ENCODE measurements at places on chromosomes 7 and 10.
A peak's percentile ranks its signal among the peaks of the same experiment; 100 is the strongest.

- DNase-seq: no peak
Measured at GRCh38 chr10:77296534-77297392, 340.8 kb downstream of the KCNMA1 start.

DNA sequence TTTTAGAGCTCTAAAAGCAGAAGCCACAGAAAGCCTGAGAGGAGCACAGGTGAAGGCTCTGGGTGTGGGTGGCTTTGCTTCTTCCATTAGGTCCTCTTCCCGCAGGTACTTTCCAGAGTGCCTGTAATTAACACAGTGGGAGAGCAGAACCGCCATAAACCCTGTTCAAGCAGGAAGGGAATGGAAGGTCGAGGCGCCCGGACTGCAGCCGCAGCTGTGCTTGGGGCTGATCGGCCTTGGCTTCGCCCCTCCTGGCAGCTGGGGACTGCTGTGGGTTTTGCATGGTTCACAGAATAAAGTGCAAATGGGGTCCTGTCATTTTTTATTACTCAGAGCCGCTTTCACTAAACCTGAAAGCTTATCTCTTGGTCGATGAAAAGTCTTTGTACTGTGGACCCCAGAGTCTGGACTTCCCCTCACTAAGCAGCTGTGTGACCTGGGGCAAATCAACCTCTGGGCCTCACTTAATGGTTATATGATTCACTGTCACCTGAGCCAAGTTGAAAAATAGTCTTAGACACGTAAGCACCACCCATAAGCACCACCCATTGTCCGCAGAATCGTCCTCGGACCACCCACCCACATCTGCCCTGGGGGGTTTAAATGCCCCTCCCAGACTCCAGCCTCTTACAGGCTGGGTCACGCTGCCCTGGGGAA is 100.9 kb downstream of the XRCC2 start:
- no peak for DNase-seq

- DNase-seq: peak; percentile 43
Measured at GRCh38 chr7:107051376-107051775, 6.9 kb downstream of the PRKAR2B start.

DNA sequence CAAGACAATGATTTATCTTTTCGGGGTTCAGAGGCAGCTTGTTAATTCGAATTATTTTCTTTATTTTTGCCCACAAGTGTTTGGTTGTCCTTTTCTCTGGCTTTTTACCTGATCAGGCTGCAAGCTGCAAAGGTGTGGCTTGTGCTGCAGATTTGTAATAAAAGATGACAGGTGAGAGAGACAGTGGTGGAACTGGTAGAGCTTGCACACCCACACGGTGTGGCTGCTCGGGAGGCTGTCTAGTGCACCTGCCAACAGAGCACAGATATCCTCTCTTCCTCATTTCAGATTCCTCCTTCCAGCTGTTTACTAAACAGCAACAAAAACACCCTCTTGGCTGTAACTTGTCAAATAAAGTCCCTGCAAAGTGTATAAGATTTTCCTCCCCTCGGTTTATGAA is 9.2 kb downstream of the GJD4 start:
- no peak for DNase-seq

DNA sequence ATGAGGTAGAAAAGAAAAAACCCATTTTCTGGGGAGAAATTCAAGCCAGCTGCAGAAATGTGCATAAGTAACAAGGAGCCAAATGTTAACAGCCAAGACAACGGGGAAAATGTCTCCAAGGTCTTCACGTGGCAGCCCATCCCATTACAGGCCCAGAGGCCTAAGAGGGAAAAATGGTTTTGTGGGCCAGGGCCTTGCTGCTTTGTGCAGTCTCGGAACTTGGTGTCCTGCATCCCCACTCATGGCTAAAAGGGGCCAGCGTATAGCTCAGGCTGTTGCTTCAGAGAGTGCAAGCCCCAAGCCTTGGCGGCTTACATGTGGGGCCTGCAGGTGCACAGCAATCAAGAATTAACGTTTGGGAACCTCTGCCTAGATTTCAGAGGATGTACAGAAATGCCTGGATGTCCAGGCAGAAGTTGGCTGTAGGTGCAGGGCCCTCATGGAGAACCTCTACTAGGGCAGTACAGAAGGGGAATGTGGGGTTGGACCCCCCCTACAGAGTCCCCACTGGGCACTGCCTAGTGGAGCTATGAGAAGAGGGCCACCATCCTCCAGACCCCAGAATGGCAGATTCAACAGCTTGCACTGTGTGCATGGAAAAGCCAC is 9.0 kb downstream of the ORC5 start:
- DNase-seq: no peak

GRCh38 chr7:139721821-139722220 is 56.0 kb downstream of the HIPK2 start:
- peak; percentile 51 for DNase-seq

DNA sequence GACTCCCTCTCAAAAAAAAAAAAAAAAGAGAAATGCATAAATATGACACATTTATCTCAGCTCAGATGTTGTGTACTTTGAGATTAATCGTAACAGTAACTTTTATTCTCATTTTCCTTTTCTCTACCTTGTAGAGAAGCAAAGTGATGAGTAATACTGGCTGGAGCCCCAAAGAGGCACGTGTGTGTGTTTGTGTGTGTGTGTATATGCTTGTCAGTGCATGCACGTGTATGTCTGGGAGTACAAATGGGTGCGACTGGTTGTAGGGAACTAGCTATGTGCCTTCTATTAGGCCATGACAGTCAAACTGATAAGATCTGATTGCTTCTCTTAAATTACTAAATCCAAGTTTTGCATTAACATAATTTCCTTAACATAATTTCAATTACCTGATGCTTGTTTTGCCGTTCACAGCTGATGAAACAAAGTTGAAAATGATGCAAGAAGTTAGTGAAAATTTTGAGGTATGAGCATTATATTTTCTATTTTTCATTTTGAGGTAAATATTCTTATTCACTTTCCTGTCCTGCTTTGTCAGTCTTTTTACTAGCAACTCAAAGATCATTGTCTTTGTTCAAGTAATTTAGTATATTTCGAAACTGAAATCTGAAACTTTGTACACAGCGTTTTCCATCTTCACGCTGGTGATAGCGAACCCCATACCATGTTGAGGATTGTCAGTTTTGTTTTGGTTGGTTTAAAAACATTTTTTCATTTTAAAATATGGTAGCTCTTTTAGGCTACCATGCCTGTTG is 3.4 kb downstream of the TRRAP start:
- DNase-seq: no peak

DNA sequence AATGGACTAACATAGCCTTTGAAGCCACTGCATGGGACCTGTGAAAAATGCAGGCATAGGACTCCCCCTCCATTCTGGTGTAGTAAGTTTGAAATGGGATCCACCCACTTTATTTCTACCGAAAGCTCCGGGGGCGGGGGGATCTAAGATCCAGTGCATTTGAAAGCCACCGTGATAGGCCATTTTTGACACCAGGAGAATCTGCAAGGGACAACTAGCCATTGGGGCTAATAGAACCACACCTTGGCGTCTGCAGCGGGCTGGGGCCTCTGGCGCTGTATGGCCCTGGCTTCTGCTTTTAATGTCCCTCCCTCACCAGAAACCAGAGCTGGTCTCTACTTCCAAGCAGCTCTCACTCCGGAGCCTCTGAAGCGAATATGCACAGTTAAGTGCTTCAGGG is 60.1 kb upstream of the GPR26 start:
- DNase-seq: no peak

- no peak for DNase-seq
Measured at GRCh38 chr10:11207560-11207844, 189.8 kb downstream of the CELF2 start.

DNA sequence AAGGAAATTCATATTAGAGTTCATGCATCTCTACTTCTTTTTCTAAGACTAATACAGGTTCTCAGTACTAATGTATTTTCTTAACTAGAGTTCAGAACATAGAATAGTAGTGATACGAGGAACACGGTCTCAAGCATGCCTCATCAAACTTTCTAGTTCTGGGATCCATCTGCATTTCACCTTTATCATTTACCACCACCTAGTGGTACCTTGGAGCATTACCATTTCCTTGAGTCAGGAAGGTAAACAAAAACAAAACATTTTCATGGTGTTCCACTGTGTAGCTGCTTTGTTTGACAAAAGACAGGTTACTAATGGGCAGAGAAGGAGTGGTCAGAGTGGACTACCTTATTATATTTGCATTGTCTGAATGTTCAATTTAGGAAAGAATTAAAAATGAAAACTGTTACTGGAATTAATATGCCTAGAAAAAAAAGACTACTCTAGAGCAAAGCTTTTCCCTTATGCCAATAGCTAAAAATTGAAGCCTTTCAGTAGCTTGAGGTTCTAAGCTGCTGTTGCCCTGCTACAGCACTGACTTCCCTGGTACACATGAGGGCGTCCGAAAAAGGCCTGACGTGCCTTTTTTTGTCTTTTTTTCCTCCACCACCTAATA is 44.5 kb downstream of the STARD3NL start:
- DNase-seq: peak; percentile 63

DNA sequence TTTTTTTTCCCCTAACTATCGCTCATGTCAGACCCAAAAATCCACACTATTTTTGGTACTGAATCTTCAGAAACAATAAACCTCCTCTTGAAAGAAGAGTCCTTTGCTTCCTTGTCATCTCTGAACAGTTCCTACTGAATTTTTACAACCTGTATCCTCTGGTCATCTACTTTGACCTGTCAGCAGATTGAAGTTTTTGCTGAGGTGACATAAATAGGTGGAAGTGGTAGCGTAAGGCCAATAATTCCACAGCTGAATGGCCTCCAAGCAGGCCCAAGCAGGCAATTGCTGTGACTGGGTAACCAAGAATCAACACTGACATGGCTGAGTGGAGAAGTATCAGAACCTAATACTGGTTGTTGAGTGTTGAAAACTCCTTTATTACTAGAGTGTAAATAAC is 117.4 kb upstream of the MAGI2 start:
- no peak for DNase-seq

DNA sequence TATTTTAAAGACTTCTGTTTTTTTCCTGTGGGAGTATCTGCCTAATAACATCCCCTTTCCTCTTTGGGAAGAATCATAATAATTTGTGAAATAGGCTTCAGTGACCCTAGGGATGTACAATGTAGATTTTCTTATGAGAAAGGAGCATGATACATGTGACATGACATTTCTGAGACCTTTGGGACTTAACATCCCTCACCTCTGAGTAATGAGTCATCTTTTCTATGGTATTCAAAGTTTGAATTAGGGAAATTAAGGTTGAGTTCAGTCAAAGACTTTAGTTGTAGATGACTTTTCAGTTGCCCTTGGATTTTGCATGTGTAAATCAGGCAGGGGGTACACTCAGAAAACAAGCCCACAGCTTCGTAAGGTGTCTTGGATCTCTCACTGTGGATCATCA is 14.3 kb downstream of the GRK5 start:
- no peak for DNase-seq

DNA sequence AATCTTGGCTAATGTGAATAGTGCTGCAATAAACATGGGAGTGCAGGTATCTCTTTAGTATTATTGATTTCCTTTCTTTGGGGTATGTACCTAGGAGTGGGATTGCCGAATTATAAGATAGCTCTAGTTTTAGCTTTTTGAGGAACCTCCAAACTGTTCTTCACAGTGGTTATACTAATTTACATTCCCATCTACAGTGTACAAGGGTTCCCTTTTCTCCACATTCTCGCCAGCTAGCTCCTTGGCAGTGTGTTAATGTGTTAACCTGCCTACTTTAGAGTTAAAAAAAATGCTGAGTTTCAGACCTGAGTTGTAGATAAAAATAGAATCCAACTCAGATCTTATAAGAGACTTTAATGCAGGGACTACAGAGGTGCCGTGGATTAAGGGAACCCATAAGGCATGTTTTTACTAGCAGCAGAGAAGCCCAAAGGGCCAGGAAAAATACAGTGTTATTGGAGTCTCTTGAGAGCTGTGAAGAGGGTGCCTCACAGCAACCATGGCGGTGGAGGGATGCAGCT is 35.4 kb downstream of the CDK13 start:
- no peak for DNase-seq

DNA sequence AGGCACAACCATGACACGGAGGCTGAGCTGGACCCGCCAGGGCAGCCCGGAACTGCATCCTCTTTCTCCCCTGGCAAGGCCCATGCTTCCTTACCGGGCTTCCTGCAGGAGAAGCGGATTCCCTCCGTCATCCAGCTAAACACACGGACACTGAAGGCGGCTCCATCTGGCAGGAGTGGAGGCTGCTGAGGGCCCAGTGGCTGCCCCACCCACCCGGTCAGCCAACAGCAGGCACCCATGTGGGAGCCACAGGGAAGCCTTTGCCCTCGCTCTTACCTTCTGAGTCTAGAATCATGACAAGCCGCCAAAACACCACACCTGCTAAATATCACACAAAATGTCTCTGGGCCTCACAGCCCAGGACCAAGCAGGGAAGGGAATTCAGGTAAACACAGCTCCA is 321.6 kb upstream of the RNF32 start:
- no peak for DNase-seq

DNA sequence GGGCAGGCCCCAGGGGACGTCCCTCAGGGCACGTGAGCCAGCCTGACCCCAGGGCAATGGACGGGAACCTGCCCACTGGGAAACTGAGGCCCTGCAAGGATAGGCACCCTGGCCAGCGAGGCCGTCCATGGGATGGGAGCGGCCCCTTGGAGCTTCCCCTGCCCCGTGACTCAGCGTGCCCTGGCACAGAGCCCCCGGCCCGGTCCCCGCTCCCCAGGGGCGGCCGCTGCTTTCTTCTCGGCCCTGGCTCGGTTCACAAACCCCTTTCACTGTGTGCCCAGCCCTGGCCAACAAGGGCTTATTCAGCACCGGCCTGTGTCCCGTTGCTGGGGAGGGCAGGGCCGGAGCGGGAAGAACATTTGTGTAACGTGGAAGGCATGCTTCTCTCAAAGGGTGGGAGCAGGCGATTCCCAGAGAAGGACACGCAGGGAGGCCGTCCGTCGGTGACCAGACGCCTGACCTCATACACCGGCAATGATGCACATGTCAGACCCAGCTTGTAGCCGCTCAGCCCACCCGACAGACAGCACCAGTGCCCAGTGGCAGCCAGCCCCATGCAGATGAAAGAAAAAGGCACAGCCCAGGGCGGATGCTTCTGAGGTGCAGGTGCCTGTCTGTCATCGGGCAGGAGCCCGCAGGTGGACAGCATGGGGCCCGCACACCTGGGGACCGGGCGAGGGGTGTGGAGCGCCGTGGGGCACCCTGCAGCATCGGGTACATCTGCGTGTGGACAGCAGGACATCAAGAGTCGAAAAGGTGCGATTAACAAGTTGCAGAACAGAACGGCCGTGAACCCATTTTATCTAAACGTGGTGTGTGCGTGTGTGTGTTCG is 94.5 kb downstream of the PDGFA start:
- no peak for DNase-seq

- no peak for DNase-seq
Measured at GRCh38 chr10:88236121-88236743, 346.9 kb downstream of the RNLS start.

GRCh38 chr10:78645975-78646374 is 422.8 kb upstream of the ZMIZ1 start:
- no peak for DNase-seq

DNA sequence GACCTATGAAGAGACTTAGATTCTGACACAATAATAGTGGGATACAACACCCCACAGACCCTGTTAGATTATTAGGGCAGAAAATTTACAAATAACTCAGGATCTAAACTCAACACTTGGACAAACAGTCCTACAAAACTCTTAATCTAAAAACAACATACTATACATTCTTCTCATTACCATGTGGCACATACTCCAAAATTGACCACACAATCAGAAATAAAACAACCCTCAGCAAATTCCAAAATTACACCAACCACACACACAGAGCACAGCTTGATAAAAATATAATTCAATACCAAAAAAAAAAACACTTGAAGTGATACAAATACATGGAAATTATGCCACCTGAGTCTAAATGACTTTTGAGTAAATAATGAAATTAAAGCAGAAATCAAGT is 7.8 kb downstream of the ZNF680 start:
- DNase-seq: no peak

- no peak for DNase-seq
Measured at GRCh38 chr10:86218842-86219241, 147.8 kb downstream of the GRID1 start.

GRCh38 chr7:116380025-116380424 is 119.5 kb upstream of the CAV2 start:
- no peak for DNase-seq

All from mesenchymal stem cell (in vitro differentiated cells and primary cell).